ENCODE measurements at places on chromosomes 3 and 15.

DNA sequence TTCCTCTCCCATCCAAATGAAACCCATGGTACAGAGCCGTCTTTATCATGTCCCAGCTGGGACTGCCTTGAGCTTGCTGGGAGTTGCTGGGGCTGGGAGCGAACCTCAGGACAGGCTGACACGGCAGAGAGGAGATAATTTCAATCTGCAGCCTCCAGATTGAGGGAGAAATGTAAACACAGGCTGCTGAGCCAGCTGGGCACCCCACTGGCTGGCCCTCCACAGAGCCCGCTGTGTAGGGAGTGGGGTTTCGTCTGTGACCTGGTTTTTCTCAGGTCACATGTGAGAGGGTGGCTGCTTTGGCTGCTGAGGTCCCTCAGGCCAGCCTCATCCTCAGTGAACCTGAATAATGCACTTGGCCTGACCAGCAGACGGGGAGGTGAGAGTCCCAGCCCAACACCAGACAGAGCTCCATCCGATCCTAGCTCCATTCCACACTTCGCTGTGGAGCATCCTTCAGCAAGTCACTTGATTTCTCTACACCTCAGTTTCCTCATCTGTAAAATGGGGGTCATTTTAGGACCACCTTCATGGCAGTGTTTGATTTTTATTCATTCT lies 121.6 kb upstream of the MRPS22 start:
- no peaks in the 10 kb centered on the region for H3K36me3 ChIP-seq
- peaks cover 3% of the 10 kb centered on the region for H3K4me1 ChIP-seq
- no peaks in the 10 kb centered on the region for H3K27me3 ChIP-seq
- no peak overlapping the region for H3K27ac ChIP-seq

GRCh38 chr15:61137105-61137792 lies 91.9 kb downstream of the RORA start:
- H3K36me3 ChIP-seq = no peaks in the 10 kb centered on the region
- no peak for DNase-seq
- no peak overlapping the region for H3K27ac ChIP-seq
- no peaks in the 10 kb centered on the region for H3K27me3 ChIP-seq

DNA sequence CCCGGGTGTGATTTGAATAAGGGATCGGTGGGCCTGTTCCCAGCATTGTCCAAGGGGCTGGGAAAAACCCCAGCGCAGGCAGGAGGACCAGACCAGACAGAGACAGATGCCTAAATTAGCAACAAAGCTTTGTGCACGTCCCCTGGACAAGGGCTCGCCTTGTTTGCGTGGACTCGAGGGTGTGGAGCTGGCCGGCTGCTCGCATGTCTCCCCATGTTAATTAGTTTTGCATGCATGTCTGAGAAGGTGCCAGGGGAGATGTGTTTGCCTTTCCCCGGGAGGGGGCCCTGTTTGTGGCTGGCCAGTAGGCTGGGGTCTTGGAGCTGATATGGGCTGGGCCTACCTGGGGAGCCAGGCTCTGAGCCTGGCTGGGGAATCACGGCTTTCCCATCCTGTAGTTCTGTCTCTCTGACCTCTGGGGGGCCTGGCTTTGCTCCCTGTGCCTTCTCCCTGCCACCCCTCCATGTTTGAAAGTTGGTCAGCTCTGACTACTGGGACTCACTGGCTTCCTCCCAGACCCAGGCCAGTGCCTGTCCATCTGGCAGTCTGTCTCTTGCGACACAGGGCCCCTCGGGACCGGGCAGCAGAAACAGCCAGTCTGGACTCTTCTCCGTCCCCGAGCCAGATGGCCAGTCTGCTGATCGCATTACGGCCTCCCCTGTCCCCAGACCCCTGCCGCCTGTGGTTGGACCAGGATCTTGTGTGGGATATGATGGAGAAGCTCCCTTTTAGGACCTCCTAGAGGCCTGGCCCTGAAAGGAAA lies 55.4 kb upstream of the POLG start:
- no peak for DNase-seq
- H3K4me1 ChIP-seq = no peaks in the 10 kb centered on the region
- no peaks in the 10 kb centered on the region for H3K27me3 ChIP-seq
- no peaks in the 10 kb centered on the region for H3K36me3 ChIP-seq
- no peak overlapping the region for H3K27ac ChIP-seq
- H3K4me3 ChIP-seq = no peak overlapping the region

DNA sequence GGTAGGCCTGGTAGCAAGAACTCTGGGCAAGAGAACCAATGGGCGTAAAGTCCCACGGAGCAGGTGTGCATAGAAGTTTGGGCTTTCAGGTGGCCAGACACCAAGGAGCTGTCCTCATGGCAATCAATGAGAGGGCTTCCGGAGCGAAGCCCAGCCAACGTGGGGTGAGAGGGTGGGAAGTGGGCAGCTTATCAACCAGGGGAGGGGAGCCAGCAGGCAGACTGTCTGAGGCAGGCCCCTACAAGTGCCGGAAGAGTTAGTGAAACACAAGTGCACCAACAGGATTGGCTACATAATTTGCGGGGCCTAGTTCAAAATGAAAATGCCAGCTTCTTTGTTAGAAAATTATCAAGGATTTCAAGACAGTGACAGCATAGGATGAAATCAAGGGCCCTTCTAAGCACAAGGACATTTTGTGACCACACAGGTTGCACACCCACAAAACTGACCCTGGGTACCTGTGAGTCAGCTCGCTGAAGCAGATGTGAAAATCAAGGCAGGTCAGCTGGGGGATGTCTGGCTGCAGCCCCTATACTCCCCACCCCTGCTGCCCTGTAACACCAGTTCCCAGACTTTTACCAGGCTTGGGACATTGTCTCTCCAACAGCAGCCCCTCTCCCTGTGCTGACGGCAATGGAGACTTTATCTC lies 102.1 kb upstream of the ETV5 start:
- no peak for DNase-seq
- H3K27me3 ChIP-seq = no peaks in the 10 kb centered on the region
- H3K36me3 ChIP-seq = no peaks in the 10 kb centered on the region
- H3K4me3 ChIP-seq = no peak overlapping the region
- no peak overlapping the region for H3K27ac ChIP-seq

DNA sequence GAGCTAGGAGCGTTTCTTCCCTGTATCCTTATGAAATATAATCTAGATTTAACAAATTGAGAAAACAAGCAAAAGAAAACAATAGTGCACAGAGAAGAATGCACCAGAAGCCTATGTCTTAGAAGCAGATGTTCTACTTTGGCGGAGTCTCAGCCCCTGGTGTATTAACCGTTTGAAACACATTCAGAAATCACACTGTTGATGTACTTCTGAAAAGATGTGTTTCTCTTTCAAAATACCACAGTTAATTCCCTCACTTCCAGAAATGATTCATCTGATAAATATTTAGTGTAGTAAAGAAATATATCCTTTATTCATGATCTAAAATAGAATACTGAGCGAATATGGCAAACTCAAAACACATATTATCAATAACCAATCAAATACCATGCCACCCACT lies 77.7 kb downstream of the CBLB start:
- no peaks in the 10 kb centered on the region for H3K27me3 ChIP-seq
- H3K27ac ChIP-seq = peak overlapping the region; percentile 42
- no peak for DNase-seq
- H3K36me3 ChIP-seq = no peaks in the 10 kb centered on the region

DNA sequence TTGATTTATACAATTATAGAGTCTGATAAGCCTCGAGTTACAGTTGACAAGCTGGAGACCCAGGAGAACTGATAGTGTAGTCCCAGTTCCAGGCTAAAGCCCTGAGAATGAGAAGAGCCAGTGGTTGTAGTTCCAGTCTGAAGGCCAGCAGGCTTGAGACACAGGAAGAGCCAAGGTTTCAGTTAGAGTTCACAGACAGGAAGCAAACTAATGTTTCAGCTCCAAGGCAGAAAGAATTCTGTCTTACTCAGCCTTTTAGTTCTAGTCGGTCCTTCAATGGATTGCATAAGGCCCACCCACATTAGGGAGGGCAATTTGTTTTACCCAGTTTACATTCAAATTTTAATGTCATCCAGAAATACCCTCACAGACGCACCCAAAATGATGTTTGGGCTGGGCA lies 102.7 kb downstream of the CDIN1 start:
- no peak for DNase-seq
- no peak overlapping the region for H3K27ac ChIP-seq
- H3K27me3 ChIP-seq = no peaks in the 10 kb centered on the region
- H3K4me3 ChIP-seq = no peak overlapping the region

GRCh38 chr3:157532529-157533297 lies 29.5 kb upstream of the VEPH1 start:
- H3K27ac ChIP-seq = no peak overlapping the region
- no peaks in the 10 kb centered on the region for H3K27me3 ChIP-seq
- peaks cover 10% of the 10 kb centered on the region for H3K4me1 ChIP-seq
- H3K4me3 ChIP-seq = no peak overlapping the region

GRCh38 chr3:17832016-17832415 lies 89.6 kb upstream of the TBC1D5 start:
- no peaks in the 10 kb centered on the region for H3K4me1 ChIP-seq
- no peaks in the 10 kb centered on the region for H3K27me3 ChIP-seq
- H3K27ac ChIP-seq = no peak overlapping the region
- DNase-seq = no peak
- H3K4me3 ChIP-seq = no peak overlapping the region
- H3K36me3 ChIP-seq = no peaks in the 10 kb centered on the region

- H3K36me3 ChIP-seq = no peaks in the 10 kb centered on the region
- no peak overlapping the region for H3K4me3 ChIP-seq
- H3K27me3 ChIP-seq = no peaks in the 10 kb centered on the region
- H3K4me1 ChIP-seq = peaks cover 10% of the 10 kb centered on the region
- H3K27ac ChIP-seq = no peak overlapping the region
- DNase-seq = no peak
Observed at GRCh38 chr3:194675081-194675640, 3.2 kb upstream of the LSG1 start.

DNA sequence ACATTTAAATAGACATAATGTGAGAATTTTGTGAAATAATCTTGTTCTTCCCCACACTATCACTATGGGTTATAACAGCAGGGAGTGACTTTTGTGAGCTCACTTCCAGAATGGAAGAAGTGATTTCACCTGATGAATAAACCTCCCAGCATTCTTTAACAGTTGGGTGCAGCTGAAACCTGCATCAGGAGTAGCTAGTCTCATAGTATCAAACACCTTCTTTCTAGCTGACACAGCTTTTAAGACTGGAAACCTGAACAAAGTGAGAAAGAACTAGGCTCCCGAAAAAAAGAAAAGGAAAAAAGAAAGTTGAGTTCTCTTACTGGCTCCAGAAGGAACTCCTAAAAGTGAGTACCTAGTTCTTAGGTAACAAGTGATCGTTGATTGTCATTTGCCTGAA lies 61.1 kb upstream of the UNC13C start:
- H3K4me1 ChIP-seq = peaks cover 11% of the 10 kb centered on the region
- H3K27me3 ChIP-seq = no peaks in the 10 kb centered on the region
- H3K4me3 ChIP-seq = no peak overlapping the region
- no peaks in the 10 kb centered on the region for H3K36me3 ChIP-seq
- H3K27ac ChIP-seq = peak overlapping the region; percentile 54
- DNase-seq = no peak
